ENCODE measurements at places on chromosomes 13 and 19. TPM values are rescaled to one million over a fixed set of nuclear protein-coding genes. Genes with fewer than 3 reads are reported as not detected.

CABP5 gene
- not detected for total RNA-seq

OR7D2 gene
- total RNA-seq: not detected

LRRC25 gene
- total RNA-seq: 0.31 TPM

FGF14 gene
- total RNA-seq: 61.0 TPM

C1QTNF9B gene
- total RNA-seq: not detected

KISS1R gene
- total RNA-seq: not detected

ALOX5AP gene
- total RNA-seq: 1.3 TPM

TSSK6 gene
- total RNA-seq: 1.3 TPM

LSR gene
- 3.1 TPM for total RNA-seq

KPTN gene
- 6.9 TPM for total RNA-seq

CEACAM4 gene
- not detected for total RNA-seq

ICAM4 gene
- total RNA-seq: not detected

PCDH8 gene
- 36.3 TPM for total RNA-seq

TSKS gene
- total RNA-seq: not detected

C19orf38 gene
- 0.63 TPM for total RNA-seq

CPT1C gene
- total RNA-seq: 58.5 TPM

FOXA3 gene
- total RNA-seq: not detected

ADPRHL1 gene
- 1.6 TPM for total RNA-seq

PALM3 gene
- 4.7 TPM for total RNA-seq

SPRY2 gene
- 40.1 TPM for total RNA-seq

TJP3 gene
- total RNA-seq: not detected

SERP2 gene
- total RNA-seq: 28.8 TPM

CRB3 gene
- total RNA-seq: not detected

EDDM13 gene
- not detected for total RNA-seq

CACNG6 gene
- not detected for total RNA-seq

ERCC1 gene
- total RNA-seq: 64.8 TPM

AP1M2 gene
- total RNA-seq: not detected

TMEM38A gene
- total RNA-seq: 13.5 TPM

IQCN gene
- total RNA-seq: 2.5 TPM

ZNF283 gene
- total RNA-seq: 71.1 TPM

TUBA3C gene
- not detected for total RNA-seq

POSTN gene
- total RNA-seq: 1.3 TPM

EHD2 gene
- total RNA-seq: 1.3 TPM

NKPD1 gene
- total RNA-seq: 0.63 TPM

MRPS12 gene
- 13.1 TPM for total RNA-seq
